ENCODE measurements at places on chromosomes 7 and 10. TPM values are rescaled to one million over a fixed set of nuclear protein-coding genes. Genes with fewer than 3 reads are reported as not detected.

PNLIP gene
- not detected for total RNA-seq

TFEC gene
- 1.7 TPM for total RNA-seq

GJD4 gene
- not detected for total RNA-seq

NRCAM gene
- 0.95 TPM for total RNA-seq

FAM20C gene
- 8.6 TPM for total RNA-seq

GNAT3 gene
- total RNA-seq, result not detected

CFAP46 gene
- 0.35 TPM for total RNA-seq

SRGN gene
- total RNA-seq, result 636 TPM
